ENCODE measurements at places on chromosomes 1 and 21. TPM values are rescaled to one million over a fixed set of nuclear protein-coding genes. Genes with fewer than 3 reads are reported as not detected.

The LHX8 gene
- total RNA-seq = 0.21 TPM

DNA sequence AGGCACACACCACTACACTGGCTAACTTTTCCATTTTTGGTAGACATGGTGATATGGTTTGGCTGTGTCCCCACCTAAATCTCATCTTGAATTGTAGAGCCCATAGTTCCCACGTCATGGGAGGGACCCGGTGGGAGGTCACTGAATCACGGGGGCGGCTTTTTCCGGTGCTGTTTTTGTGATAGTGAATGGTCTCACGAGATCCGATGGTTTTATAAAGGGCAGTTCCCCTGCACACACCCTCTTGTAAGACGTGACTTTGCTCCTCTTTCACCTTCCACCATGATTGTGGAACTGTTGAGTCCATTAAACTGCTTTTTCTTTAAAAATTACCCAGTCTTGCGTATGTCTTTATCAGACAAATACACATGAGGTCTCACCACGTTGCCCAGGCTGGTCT is 1.3 kb upstream of the FTCD start:
- no peak for DNase-seq

DNA sequence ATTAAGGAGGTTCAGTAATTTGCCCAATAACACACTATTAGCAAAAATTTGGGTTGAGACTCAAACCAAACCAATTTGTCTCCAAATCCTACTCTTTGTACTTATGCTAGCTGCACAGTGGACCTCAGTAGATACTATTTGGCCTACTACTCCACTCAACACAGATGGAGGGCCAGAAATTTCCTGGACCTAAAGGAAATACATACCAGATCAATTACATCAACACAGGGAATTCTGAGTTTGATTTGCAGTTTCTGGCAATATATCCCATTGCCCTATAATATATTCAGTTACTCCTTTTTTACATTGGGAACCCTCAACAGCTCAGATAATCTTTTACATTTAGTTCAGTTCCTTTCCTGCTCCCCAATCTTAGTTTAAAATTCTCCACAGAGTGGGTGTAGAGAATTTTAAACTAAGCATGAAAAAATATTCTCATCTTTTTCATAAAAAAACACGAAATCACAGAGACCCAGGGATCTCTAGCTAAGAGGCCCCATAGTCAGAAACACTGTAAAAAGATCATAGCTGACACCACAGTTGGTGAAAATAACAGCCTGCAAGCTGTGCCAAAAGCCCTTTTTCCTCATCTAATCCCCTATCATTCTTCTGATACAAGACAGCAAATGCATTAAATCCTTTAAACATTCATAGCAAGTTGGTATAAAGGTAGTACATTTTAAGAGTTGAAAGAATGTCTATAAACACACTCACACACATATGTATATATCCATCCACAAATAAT is 317.7 kb upstream of the ESRRG start:
- no peak for DNase-seq

DNA sequence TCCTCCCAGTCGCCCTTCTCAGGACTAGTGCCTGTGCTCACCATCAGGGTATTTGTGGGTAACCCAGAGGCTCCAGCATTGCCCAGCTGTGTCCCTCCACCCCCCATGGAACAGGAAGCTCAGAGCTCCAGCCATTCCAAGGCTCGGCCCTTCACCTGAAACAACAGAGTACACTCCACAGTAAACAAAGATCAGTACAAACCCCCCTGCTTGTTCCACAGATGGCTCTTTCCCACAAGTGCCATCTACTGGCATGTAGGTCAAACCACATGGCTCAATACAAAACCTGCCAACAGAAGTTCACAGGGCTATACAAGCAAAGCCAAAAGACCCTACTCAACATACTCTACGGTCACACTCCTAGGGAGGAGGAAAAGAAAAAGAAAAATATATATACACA is 258.7 kb downstream of the AGBL4 start:
- no peak for DNase-seq

DNA sequence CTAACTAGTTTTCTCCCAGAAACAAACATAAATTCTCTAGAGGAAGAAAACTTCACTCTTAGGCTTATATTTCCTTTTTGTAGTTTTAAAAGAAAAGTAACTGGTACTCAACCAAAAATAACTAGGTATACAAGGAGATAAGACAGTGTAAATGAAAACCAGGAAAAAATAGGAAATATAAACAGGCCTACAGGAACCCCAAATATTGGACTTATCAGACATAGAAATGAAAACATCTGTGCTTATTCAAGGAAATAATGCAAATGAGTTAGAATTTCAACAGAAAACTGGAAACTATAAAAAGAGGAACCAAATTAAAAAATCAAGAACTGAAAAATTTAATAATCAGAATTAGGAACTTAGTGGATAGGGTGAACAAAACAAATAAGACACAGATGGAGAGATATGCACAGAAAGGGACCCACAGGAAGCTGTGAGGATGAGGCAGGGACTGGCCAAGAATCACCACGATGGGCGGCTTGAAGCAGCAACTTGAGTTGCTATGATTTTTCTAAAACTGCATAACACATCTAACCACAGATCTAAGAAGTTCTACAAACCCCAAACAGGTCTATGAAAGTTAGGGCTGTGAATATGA is 67.5 kb upstream of the ACTRT2 start:
- no peak for DNase-seq

The SPSB1 gene
- 15.1 TPM for total RNA-seq

DNA sequence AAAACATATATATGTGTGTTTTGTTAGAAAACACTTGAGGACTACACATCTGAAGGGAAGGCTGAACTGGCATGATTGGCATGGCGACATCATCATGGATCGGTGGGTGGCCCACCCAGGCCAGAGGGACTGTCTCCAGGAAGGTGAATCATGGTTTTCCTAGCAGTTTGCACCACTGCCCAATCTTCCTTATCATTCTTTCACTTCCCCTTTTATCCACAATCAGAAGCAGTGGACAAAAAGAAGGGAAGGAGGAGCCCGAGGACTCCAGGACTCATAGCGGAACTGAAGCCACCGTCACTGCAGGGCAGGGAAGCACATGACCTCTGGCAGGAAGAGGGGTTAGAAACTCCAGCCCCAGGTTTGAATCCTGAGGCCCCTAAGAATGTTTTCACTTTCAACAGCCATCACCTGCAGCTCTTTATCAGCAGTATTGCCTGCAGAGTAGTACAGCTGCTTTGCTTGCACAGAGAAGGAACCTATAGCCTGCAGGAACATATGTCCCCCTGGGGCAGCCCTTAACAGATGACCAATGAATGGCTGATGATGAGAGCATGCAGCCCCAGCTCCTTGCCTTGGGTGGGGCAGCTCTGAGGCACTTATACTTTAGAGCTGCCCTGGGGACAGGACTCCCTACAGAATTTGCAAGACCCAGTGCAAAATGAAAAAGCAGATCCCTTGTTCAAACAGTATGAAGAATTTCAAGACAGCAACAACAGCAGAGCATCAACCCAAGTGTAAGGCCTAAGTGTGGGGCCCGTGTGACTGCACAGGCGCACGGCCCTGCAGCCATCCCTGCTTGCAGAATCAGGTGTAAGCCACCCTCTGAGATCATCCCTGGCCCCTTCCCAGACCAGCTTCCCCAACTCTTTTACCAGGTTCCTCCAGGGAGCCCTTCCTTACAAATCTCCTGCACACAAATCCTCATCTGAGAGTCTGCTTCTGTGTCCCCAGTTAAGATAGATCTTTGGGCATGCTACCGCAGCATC is 241.8 kb upstream of the IRF2BP2 start:
- DNase-seq = no peak

The VWA5B1 gene
- total RNA-seq = 41.9 TPM

GRCh38 chr1:79716447-79716846 is 709.9 kb upstream of the ADGRL4 start:
- no peak for DNase-seq

The MYOC gene
- total RNA-seq = 0.75 TPM

GRCh38 chr1:225812488-225813213 is 2.7 kb downstream of the EPHX1 start:
- no peak for DNase-seq

The PPIAL4G gene
- total RNA-seq = 0.34 TPM

GRCh38 chr1:34695580-34695979 is 59.3 kb upstream of the GJB5 start:
- DNase-seq = no peak

The UTP25 gene
- 13.8 TPM for total RNA-seq

DNA sequence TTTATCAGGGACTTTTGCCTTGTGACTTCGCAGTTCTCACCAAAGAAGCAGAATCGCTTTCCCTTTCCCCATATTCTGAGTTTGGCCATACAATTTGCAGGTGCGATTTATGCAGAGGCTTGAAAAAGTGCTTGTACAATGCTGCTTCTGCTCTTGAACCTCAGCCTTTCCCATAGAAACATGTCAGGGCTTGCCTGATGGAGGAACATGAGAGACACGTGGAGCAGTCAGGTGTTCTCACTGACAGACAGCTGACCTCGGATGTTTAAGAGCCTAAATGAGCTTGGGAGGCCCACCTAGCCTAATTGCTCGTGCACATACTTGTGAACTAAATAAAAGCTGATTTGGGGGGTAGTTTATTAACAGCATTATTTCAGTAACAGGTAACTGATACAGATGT is 290.0 kb downstream of the S1PR1 start:
- DNase-seq = no peak

The KCNN3 gene
- 5.4 TPM for total RNA-seq

DNA sequence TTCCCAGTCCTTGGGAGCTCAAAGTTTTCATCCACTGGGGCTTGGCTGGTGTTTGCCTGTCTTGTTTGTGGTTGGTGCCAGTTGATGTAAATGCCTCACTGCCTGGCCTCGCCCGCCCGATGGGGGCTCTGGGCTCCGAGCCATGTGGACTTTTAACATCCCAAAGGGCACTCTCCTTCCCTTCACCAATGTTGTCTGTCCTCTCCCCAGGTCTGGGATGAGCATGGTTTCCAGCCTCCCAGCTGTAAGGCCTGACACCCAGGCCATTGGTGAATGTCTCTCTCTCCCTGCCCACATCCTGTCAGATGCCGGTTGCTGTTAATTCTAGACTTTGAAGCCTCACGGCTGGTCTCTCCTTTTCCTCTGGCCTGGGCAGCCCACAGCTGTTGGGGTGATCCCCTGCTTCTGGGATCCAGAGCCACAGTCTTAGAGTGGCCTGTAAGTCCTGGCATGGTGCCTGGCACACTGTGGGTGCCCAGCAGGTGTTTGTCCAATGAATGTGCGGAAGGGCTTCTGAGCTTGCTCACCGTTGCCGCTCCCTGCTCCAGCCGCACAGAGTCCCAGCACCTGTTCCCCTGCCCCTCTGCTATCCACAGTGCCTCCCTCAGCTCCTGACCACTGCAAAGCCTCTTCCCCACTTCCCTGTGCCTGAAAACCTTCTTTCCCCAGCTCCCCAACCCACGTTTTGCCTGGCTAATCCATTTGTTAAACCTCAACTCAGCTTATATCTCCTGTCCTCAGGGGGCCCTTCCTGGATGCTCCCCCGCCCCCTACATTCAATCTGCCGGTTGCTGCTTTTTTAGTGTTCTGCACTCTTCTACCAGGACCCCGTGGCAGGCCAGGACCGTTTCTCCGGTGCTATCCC is 3.3 kb upstream of the C1orf174 start:
- DNase-seq = no peak

Data from ureter (tissue), 1 donor.